ENCODE measurements at places on chromosomes 6 and 20. TPM values are rescaled to one million over a fixed set of nuclear protein-coding genes. Genes with fewer than 3 reads are reported as not detected.

POPDC3 gene
- total RNA-seq = not detected

TBP gene
- total RNA-seq = 16.7 TPM

GRCh38 chr6:71906813-71907212, 20.5 kb downstream of the RIMS1 start:
- H3K4me3 ChIP-seq = no peak overlapping the region
- no peaks in the 10 kb centered on the region for H3K27me3 ChIP-seq
- no peaks in the 10 kb centered on the region for H3K4me1 ChIP-seq
- no peak overlapping the region for H3K27ac ChIP-seq

- H3K4me1 ChIP-seq = no peaks in the 10 kb centered on the region
- H3K27me3 ChIP-seq = peaks cover 4% of the 10 kb centered on the region
- H3K27ac ChIP-seq = no peak overlapping the region
- peak; percentile 75 for DNase-seq
These were observed 47.1 kb upstream of the ENTPD6 start for GRCh38 chr20:25148181-25148981.

- DNase-seq = peak; percentile 71
- no peak overlapping the region for H3K4me3 ChIP-seq
- no peak overlapping the region for H3K27ac ChIP-seq
- H3K4me1 ChIP-seq = peaks cover 11% of the 10 kb centered on the region
- H3K27me3 ChIP-seq = no peaks in the 10 kb centered on the region
These were observed 66.0 kb upstream of the UTRN start for GRCh38 chr6:144219056-144219685.

CDH4 gene
- total RNA-seq = 1.1 TPM

DNA sequence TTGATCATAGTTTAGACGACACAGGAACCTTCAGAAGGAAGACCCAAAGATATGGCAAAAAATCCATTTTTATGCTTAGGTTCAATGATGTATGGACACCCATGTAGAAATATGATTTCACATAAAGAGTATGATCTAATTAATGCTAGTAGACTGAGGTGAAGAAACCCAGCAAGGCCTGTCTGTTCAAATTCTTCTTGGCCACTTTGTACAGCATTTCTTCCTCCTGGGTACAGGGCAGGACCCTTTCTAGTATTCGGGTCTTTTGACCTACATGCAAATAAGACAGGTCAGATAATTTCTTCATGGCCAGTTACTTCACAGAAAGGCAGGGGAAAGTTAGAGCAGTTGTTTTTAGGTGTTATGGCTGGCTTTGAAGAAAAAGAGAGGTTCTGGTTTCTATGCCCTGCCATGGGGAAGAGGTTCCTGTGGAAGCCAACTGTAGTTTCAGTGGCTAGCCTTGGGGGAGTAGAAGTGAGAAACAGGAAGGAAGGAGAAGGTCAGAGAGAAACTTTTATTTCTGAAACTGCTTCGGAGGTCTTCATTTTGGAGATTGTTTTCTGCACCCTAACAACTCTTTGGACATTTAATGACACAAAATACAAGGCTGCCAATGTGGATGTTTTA, 208.3 kb downstream of the PTPRK start:
- H3K27me3 ChIP-seq = no peaks in the 10 kb centered on the region
- H3K4me3 ChIP-seq = no peak overlapping the region
- H3K4me1 ChIP-seq = no peaks in the 10 kb centered on the region

- H3K27me3 ChIP-seq = no peaks in the 10 kb centered on the region
- no peak for DNase-seq
- no peaks in the 10 kb centered on the region for H3K36me3 ChIP-seq
These were observed 325.2 kb downstream of the NRN1 start for GRCh38 chr6:5681480-5681879.

FOXA2 gene
- total RNA-seq = 0.13 TPM

PHACTR1 gene
- total RNA-seq = 33.6 TPM

- no peaks in the 10 kb centered on the region for H3K36me3 ChIP-seq
- no peak overlapping the region for H3K4me3 ChIP-seq
- no peak overlapping the region for H3K27ac ChIP-seq
- H3K4me1 ChIP-seq = no peaks in the 10 kb centered on the region
- H3K27me3 ChIP-seq = no peaks in the 10 kb centered on the region
These were observed 28.5 kb upstream of the MAP3K4 start for GRCh38 chr6:160962835-160963623.

DNA sequence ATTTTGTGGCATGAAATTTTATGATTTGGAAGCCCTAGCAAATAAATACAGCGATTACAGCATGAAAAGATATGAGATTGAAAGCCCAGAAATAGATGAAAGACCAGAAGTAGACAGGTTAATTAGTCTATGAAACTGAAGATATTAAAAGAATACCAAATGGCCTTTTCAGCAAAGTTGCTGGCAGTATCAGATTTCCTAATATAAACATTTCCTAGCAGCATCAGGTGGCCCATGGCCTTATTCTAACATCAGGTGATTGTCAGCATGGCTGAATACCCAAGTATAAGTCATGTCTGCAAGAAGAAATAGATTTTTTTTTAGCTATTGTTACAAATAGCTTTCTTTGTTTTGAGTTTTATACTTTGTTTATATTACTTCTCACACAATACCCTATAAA, 93.2 kb downstream of the CLVS2 start:
- no peaks in the 10 kb centered on the region for H3K4me1 ChIP-seq
- no peak overlapping the region for H3K4me3 ChIP-seq
- no peaks in the 10 kb centered on the region for H3K36me3 ChIP-seq
- no peaks in the 10 kb centered on the region for H3K27me3 ChIP-seq

Data from kidney (tissue), 22 donors.